ENCODE measurements at places on chromosomes 11 and 22. TPM values are rescaled to one million over a fixed set of nuclear protein-coding genes. Genes with fewer than 3 reads are reported as not detected.

Gene PKDREJ
- total RNA-seq, result not detected

DNA sequence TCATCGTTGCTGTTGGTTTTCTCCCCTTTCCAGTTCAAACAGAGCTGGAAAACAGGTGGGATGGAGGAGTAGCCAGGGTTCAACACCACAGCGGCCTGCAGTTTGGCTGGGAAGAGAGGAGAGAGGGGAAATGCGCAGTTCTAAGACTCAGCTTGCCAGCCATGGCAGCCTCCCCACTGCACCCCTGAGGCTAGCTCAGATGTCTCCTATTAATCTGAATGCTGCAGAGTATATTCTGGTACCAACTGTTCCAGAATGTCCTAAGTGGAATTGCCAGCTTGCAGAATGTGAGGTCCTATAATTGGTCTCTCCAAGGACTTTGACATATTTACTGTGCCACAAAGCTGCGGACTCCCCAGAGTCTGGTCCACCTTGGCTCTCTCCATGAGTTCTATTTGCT, 32.0 kb downstream of the NEFH start:
- H3K27ac ChIP-seq, result no peak overlapping the region
- no peaks in the 10 kb centered on the region for H3K4me1 ChIP-seq
- no peaks in the 10 kb centered on the region for H3K27me3 ChIP-seq
- peaks cover 37% of the 10 kb centered on the region for H3K36me3 ChIP-seq
- DNase-seq, result no peak
- no peak overlapping the region for H3K4me3 ChIP-seq

Gene PANX2
- total RNA-seq, result not detected

Gene PARVA
- total RNA-seq, result 82.0 TPM

DNA sequence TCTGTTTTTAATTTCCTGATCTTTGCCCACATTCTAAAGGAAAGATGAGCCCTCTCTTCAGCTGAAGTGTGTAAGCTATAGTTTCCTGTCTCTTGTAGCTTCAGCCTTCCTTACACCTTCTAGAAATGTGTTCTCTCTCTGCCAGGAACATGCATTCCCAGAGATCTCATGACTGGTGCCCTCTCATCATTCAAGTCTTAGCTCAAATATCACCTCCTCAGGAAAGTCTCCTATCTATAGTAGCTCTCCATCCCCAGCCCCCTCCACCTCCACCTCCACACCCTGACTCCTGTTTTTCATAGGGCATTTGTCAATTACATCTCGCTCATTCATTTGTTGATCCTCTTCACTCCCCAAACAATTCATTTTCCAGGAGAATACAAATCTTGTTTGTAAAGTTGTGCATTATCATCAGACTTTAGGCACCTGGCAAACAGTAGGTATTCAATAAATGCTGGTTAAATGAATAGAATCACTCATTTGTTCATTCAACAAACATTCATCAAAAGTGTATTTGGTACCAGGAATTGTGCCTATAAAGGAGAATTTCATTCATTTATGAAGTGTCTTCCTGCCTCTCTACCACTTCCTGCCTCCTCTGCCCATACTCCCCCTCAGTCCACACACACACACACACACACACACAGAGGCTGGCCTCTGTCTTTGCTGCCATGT, 160.3 kb downstream of the BBOX1 start:
- H3K27me3 ChIP-seq, result no peaks in the 10 kb centered on the region
- peaks cover 66% of the 10 kb centered on the region for H3K4me1 ChIP-seq
- peak overlapping the region; percentile 89 for H3K27ac ChIP-seq
- H3K4me3 ChIP-seq, result no peak overlapping the region

Gene GPR137
- 21.1 TPM for total RNA-seq

GRCh38 chr11:45924927-45925326, 2.5 kb downstream of the LARGE2 start:
- DNase-seq, result no peak
- no peak overlapping the region for H3K27ac ChIP-seq

Gene MMP7
- total RNA-seq, result not detected

Gene DDX25
- not detected for total RNA-seq

GRCh38 chr11:78840200-78840599, 265.5 kb upstream of the NARS2 start:
- peak overlapping the region; percentile 71 for H3K27ac ChIP-seq
- DNase-seq, result no peak
- H3K27me3 ChIP-seq, result no peaks in the 10 kb centered on the region
- H3K4me3 ChIP-seq, result no peak overlapping the region

- no peak for DNase-seq
- no peaks in the 10 kb centered on the region for H3K27me3 ChIP-seq
- H3K27ac ChIP-seq, result no peak overlapping the region
Measured at GRCh38 chr11:119046489-119046888, 10.5 kb downstream of the HYOU1 start.
